Inflammatory macrophage treated with lipopolysaccharide for 4 hours (primary cell): ENCODE measurements at places on chromosomes 2 and 18.

GRCh38 chr18:75439348-75439747, 11.8 kb upstream of the SMIM21 start:
- no peak for DNase-seq

DNA sequence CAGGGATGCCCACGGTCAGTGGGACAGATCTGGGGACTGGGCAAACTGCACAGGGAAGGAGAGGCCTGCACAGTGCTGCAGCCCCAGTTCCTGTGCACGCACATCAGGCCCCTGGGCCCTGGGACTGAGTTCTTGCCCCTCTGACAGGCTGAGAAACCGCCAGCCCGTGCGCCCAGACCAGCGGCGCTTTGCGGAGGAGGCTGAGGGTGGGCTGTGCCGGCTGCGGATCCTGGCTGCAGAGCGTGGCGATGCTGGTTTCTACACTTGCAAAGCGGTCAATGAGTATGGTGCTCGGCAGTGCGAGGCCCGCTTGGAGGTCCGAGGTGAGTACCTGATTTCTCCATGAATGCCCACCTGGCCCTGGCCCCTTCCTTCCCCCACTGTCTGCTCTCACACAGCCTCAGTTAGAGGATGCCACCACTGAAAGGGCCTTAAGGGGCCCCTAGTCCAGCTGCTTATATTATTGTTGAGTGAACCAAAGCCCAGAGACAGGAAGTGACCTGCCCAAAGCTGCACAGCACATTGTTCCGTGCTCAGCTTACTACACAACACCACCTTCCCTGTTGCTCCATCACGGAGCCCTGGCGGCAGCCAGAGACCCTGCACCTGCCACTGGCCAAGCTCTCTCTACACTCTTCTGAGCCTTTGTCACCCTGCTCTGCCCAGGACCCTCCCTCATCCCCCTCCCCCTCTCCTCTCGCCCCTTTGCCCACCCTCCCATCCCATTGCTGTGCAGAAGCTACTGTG, 29.8 kb downstream of the SPEG start:
- no peak for DNase-seq

DNA sequence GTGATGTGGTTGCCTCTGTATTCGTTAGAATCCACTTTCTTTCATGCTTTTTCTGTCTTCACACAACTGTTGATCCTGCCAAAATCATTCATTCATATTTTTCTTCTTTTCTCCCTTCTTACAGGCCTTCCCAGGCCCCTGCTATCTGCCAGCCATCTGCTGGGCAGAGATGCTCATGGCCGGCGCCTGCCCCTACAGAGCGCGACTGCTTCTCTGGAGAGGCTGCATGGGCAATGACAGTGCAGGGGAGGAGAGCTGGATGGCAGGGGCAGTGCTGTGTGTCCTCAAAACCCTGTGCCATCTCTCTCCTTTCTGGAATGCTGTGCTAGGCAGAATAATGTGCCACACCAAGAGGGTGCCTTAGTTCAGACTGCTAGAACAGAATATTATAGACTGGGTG, 125.2 kb downstream of the INHBB start:
- DNase-seq, result no peak

DNA sequence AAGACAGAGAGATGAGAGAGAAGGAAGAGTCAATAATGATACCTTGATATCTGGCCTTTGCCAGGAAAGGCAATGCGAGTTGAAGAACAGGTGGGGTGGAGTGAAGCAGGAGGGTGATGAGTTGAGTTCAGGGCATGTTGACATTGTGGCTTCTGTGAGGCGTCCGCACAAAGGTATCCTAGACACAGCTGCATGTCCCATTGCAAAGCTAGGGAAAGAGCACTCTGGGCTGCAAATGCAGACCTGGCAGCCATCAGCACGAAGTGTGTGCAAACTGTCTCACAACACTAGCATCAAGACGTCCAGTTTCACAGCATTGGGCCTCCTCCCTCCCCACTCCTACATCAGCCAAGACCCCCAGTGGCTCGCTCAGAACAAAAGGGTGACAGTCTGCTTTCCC, 36.1 kb downstream of the TEX51 start:
- DNase-seq, result no peak

DNA sequence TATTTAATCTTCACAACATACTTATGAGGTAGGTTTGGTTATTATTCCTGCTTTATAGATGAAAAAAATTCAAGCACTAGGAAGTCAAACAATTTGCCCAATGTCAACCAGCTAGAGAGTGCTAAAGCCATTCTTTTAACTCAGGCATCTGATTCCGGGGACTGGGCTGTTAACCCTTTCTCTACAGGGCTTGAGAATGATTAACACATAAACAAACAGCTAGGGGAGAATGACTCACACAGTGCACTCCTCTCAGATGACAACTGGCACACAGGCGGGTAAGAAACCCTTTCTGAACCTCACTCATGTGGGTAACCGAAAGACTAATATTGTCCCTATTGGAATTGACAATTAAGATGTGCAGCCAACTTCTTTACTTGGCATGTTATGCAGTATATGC, 86.3 kb upstream of the FSHR start:
- no peak for DNase-seq

GRCh38 chr2:176128982-176129796, at the start of gene HOXD8:
TSS of gene HOXD8 (plus strand) at chr2:176129705. CDS start at chr2:176130367, 662 bp downstream.
- DNase-seq, result no peak

- DNase-seq, result no peak
Measured at GRCh38 chr18:27120246-27120645, 64.9 kb downstream of the CHST9 start.

- DNase-seq, result no peak
Measured at GRCh38 chr2:149849591-149849990, 262.0 kb upstream of the MMADHC start.

GRCh38 chr2:217901835-217902378, 100.9 kb downstream of the TNS1 start:
- peak; percentile 55 for DNase-seq

- no peak for DNase-seq
Measured at GRCh38 chr2:156890529-156891148, 366.9 kb upstream of the GALNT5 start.

GRCh38 chr2:239344857-239345216, 56.0 kb downstream of the HDAC4 start:
- no peak for DNase-seq

DNA sequence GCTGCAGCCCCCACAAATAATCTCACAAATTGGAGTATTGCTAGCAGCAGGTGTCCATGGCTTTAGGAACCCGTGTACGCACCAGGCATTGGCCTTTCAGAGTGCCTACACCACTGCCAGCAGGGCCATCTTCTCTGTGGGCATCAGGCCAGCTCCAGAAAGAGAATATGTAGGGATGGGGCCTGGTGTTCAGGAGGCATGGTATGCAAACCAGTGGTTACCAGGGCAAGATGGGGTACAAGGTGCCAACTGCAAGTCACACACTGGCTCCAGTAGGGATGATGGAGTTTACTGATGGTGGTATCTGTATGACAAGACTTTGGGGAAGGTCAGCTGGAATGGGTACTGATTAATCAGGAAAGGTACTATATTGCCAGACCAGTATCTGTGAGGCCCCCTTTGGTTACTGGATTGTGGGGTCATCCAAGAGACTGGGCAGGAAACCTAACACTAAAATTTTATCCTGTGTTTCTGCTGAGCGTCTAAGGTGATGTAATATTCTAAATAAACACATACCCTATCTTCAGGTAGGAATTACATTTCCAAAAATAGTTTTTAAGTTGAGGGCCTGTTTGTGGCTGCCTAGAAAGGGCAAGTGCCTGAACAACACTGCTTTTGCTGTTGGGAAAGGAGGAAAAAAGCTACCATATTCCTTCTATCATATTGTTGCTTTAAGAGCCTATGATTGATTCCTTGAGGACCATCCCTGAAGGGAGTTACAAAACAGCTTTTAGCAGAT, 9.0 kb downstream of the CNOT9 start:
- no peak for DNase-seq

DNA sequence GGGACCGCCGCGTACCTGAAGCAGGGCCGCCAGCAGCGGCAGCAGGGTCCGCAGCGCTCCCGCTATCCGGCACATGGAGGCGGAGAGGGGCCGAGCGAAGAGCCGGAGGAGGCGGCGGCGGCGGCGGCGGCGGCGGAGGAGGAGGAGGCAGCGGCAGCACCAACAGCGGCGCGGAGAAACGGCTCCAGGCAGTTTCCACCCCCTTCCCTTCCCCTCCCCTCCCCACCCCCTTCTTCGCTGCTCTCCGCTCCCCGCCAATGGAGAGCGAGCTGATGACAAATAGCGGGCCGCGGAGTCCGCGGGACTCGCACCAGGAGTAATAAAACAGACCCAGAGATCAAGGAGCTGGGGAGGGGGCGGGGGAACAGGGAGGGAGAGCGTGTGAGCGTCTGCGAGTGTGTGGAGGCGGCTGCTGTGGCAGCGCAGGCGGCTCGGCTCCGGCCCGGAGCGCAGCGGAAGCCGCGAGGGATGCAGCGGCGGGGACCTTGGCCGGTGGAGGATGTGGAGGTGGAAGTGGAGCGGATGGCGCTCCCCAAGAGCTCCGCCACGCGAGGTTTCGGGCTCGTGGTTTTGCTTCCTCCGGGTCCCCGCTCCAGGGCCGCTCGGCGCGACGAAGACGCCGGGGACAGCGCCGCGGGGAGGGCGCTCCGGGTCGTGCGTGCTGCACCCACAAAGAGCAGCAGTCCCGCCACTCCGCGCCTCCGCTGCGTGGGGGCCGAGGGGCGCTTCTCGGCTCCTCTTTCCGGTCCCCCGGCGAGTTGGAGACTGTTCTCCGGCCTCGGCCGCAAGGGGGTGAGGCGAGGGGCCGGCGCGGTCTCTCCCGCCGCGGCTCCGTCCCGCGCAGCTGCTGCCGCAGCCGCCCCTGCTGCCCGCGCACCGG, at the start of gene CDH2:
CDH2 (minus strand) TSS at position 183 of the 880 bp plus-strand sequence; CDS start at position 75, 108 bp downstream.
- no peak for DNase-seq

DNA sequence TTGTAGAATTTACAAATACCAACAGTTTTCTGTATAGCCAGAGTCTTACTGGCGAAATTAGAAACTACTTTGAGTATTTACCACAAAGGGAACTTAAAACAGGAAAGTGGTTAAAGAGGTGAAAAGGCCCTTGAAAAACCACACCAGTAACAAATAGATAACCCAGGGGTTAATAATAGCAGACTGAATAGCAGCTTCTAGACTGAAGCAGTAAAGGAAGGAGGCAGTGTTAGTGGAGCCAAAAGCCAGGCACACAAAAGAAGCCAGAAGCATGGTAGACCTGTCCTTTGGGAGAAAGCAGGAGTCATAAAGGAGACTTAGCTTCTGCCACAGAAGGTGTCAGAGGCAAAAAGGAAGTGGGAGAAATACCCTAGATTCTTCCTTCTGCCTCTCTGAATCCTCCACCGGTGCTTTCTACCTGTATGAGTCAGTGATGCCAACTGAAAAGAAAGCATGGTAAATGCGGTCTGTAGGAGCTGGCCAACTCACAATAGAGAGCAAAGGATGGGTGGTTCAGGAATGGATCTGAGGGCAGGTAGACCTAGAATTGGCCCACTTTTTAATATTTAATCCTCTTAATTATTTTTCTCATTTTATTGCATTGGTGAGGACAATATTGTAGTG, 97.3 kb downstream of the ARL6IP6 start:
- DNase-seq, result no peak

GRCh38 chr2:150413910-150414309, 73.6 kb downstream of the RND3 start:
- no peak for DNase-seq

DNA sequence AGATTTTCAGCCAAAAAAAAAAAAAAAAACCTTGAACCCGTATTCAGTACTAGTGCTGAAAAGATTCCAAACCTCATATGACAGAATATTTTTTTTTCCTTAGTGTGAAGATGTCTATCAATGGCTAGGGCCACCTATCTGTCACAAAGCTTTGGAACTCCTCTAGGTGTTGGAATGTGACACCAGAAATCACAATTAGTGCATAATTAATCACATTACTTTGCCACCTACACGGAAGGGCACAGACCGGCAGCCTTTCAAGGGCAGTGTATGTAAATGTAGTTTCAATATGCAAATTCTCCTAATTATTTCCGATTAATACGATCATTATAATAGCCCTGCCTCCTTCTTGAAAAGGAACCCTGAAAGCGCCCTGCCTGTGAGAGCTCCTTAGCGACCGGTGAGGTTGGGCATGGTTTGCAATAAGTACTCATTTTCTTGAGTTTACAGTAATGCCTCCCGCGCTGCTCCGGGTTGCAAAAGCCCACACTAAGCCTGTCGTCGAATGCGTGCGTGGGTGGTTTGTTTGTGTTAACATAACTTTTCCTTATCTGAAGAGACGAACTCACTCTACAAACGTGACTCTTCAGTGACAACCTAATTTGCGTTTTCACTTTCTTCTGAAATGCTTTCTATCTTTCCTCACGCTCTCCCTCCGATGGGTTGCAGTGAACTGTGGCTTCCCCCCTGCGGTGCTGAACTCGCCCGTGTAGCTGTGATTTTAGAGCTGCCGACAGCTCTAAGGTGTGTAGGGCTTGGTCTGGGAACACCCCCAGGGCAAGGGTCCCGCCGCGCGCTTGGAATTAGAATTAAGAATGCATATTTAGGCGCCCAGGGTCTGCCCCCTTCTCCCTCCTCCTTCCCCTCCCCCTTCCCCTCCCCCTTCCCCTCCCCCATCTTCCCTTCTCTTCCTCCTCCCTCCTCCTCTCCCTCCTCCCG, 765 bp upstream of the ID2 start:
- peak; percentile 98 for DNase-seq

DNA sequence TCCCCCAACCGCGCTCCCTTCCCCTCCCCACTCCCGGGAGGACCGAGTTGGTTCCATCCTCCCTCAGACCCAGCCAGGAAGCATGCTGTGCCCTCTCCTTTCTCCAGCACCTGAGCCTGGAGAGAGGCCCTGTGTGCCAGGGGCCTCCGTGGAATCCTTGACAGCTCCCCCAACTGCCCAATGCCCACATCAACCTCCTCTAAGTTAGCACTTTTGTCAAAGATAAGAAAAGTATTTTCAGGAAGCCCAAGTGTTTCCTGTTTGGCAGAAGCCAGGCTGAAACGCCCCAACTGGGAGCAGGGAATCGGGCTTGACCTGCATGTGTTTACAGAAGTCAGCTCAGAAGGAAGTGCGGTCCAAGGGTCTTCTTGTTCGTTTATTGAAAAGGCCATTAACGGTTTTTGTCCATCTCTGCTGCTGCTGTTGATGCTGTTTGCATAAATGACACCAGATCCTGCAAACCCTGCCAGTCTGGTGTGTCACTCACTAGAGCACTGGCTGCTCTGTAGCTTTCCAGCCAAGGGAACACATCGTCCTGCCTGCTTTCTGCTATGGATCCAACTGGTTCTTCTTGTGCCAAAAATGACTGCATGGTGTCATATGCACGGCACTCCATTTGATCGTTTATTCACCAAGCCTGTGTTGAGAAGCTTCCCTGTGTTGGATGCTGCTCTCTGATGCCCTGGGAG, 35.4 kb upstream of the COL6A3 start:
- no peak for DNase-seq

DNA sequence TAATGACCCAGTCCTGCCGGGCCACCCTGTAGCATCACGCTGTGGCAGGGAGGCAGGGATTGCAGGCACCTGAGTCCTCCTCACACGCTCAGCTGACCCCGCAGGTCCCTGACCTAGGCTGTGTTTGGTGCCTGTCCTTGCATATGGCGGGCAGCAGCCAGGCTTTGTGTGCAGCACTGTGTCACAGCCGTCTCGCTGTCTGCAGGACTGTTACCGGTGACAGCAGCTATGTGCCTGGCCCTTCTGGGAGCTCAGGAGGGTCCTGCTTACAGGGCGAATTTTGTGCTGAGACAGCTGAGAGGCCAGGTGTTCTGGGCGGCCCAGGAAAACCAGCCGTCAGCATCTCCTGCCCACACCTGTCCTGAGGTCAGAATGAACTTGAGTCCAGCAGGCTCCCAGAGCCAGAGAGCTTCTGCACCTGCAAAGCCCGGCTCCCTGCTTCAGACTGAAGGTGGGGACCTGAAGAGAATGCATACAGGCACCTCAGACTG, 10.4 kb upstream of the ARID5A start:
- DNase-seq, result no peak

- DNase-seq, result no peak
Measured at GRCh38 chr2:7673853-7674252, 756.6 kb downstream of the RNF144A start.

- DNase-seq, result no peak
Measured at GRCh38 chr2:223971-224760, 39.7 kb downstream of the SH3YL1 start.
